ENCODE measurements at places on chromosomes 11 and 22. TPM values are rescaled to one million over a fixed set of nuclear protein-coding genes. Genes with fewer than 3 reads are reported as not detected.

DNA sequence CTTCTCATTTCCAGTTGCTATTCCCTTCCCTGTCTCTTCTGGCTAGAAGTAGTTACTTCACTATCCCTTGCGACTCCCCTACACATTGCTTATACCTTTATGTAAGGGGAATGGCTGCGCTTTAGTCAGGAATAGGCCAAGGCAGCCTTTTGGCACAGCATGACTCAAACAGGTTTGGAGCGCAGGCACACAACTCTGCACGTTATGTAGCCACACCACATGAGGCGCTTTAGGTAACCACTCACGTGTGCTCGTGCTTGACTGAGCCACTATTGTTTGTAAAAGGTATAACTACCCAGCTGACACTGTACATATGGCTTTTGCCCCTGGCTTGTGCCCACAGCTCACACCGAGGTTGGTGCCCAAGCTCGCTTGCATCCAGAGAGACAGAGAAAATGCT is 46.7 kb upstream of the LIPT2 start:
- no peak overlapping the region for H3K4me3 ChIP-seq
- H3K36me3 ChIP-seq: no peaks in the 10 kb centered on the region
- H3K4me1 ChIP-seq: no peaks in the 10 kb centered on the region
- H3K27ac ChIP-seq: no peak overlapping the region
- H3K27me3 ChIP-seq: no peaks in the 10 kb centered on the region
- no peak for DNase-seq

DNA sequence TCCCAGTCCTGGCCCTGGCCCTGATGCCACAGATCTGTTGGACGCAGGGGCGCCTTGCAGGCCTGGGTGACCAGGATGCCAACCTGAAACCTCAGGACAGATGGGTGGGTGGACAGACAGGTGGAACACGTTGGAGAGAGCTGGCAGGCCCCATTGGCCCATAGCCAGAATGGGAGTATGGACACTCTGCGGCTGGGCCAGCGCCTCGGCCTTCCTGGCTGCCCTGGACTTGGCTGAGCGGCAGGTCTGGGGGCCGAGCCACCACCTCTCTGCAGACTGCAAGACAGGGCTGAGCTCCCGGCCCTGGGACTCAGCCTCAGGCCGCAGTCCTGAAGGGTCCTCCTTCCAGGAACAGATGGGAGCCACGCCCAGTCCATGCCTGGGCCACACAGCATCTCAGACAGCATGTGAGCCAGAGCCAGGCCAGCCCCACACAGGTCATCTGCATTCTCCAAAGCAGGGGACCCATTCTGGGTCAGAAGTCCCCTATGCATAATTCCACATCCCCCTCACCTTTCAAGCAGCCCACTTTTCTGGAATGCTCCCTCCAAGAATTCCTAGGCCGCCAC is 14.1 kb downstream of the WNT7B start:
- H3K27ac ChIP-seq: no peak overlapping the region
- no peak for DNase-seq
- H3K4me1 ChIP-seq: no peaks in the 10 kb centered on the region
- H3K36me3 ChIP-seq: no peaks in the 10 kb centered on the region

Gene OVOL1
- 6.6 TPM for total RNA-seq

GRCh38 chr11:123268156-123268555 is 73.1 kb upstream of the CLMP start:
- no peak overlapping the region for H3K27ac ChIP-seq
- no peaks in the 10 kb centered on the region for H3K27me3 ChIP-seq
- no peaks in the 10 kb centered on the region for H3K36me3 ChIP-seq
- H3K4me1 ChIP-seq: no peaks in the 10 kb centered on the region
- H3K4me3 ChIP-seq: no peak overlapping the region
- no peak for DNase-seq

DNA sequence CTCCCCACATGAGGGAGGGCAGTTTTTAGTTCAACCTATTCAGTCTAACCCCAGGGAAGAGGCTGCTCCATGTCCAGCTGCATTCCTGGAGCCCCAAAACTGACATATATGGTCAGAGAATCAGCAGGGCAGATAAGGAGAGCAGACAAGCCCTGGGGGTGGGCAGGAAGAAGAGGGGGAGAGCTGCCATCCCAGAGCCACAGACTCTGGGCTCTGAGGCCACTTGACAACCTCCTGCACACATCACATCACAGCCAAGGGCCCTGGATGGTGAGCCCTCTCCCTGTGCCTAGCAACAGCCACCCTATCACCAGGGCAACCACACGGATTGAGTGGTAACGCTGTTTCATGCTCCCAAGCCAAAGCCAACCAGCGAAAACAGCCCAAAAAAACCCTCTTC is 3.1 kb downstream of the ARHGAP1 start:
- H3K27me3 ChIP-seq: no peaks in the 10 kb centered on the region
- no peak overlapping the region for H3K4me3 ChIP-seq
- peaks cover 3% of the 10 kb centered on the region for H3K4me1 ChIP-seq
- no peak for DNase-seq
- H3K36me3 ChIP-seq: peaks cover 21% of the 10 kb centered on the region
- H3K27ac ChIP-seq: no peak overlapping the region

Gene ART1
- 0.31 TPM for total RNA-seq

Gene KRTAP5-7
- total RNA-seq: 0.22 TPM

DNA sequence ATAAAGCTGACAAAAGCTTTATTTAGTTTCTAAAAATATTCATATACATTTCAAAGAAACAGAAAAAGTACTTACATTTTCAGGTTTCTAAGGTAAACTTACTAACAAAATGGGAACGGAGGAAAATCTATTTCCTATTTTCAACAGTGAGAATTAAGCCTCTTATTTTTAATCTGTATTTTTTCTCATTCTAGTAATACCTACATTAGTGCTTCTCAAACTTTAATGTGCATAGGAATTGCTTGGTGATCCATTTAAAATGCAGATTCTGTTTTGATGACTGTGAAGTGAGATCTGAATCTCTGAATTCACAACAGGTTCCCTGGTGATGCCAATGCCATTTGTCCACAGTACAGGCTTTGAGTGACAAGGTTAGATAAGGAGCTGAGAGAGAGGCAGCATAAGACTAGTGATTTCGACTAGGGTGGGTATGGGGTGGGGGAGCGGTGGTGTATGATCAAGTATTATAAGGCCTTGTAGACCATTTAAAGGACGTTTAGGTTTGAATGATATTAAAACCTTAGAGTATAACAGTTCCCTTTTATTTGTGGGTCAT is 402.8 kb downstream of the CNTN5 start:
- H3K4me1 ChIP-seq: no peaks in the 10 kb centered on the region
- H3K27me3 ChIP-seq: no peaks in the 10 kb centered on the region
- no peak overlapping the region for H3K4me3 ChIP-seq
- no peaks in the 10 kb centered on the region for H3K36me3 ChIP-seq
- no peak overlapping the region for H3K27ac ChIP-seq

Gene SSRP1
- 78.5 TPM for total RNA-seq

- no peaks in the 10 kb centered on the region for H3K4me1 ChIP-seq
- no peak for DNase-seq
- H3K27me3 ChIP-seq: no peaks in the 10 kb centered on the region
- no peaks in the 10 kb centered on the region for H3K36me3 ChIP-seq
- H3K27ac ChIP-seq: no peak overlapping the region
- no peak overlapping the region for H3K4me3 ChIP-seq
Measured at GRCh38 chr11:115421352-115421991, 82.7 kb downstream of the CADM1 start.

Measured in kidney (tissue), 22 donors.